ENCODE measurements at places on chromosomes 11 and 22. TPM values are rescaled to one million over a fixed set of nuclear protein-coding genes. Genes with fewer than 3 reads are reported as not detected.

The PDE2A gene
- polyA plus RNA-seq, result 7.7 TPM

The MCAT gene
- polyA plus RNA-seq, result 22.1 TPM

The TBX1 gene
- polyA plus RNA-seq, result 5.6 TPM

- DNase-seq, result no peak
These were observed 22.1 kb downstream of the GDPD5 start for GRCh38 chr11:75503531-75504099.

GRCh38 chr22:38202437-38203089, 769 bp downstream of the MAFF start:
- DNase-seq, result peak; percentile 93

DNA sequence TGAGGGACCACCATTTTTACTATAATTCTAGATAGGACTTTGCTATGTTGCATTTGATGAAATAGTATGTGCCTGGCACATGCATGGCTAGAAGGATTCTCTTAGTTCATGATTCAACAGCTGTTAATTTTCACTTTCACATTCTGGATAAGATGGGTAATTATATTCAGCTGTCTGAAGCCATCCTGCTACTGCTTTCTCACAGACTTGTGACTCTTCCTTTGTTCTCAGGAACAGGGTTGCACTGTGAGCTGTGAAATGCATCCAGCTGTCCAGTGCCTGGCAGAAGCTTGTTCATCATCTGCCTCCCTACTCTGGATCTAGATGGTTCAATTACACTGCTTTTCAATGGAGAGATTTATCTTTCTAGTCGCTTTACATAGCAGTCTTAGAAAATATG, 610.1 kb upstream of the ANO5 start:
- DNase-seq, result no peak

DNA sequence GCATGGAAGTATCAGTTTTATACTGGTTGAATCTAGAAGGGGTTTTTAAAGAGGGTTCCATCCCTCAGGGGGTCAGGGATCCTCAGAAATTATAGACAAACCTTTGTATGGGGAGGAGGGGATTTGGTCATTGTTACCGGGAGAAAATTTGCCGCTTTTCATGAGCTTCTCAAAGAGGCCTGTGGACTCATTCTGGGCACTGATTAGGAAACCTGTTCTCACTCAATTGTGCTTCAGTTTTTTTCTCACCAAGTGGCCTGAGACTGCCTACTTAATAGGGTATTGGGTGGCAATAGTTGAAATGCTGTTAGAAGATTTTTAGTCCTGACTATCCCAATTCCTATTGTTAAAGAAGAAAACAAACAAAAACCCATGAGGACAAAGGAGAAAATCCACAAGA, 14.0 kb downstream of the MPEG1 start:
- no peak for DNase-seq

GRCh38 chr11:70071996-70072395, 6.1 kb upstream of the ANO1 start:
- DNase-seq, result no peak

- DNase-seq, result no peak
These were observed 96.3 kb downstream of the APIP start for GRCh38 chr11:34819740-34820482.

Data from lung (tissue), 17 donors.